ENCODE measurements at places on chromosomes 11 and 22.

DNA sequence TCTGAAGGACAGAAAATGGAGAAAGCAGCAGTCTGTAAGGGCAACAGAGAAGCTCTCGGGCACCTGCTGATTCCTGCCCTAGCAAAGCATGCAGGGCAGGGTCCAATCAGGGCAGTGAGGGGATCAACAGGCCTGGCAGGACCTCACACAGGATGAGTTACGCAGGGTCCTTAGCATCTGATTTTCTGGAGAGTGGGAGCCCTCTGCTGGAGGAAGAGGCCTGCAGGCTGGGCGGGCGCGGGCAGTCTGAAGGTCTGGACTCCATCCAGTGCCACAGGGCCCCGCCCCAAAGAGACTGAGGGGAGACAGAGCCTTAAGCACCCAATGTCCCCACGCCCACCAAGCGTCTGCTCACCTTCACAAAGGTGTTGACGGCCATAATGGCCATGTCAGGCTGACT lies 28.9 kb downstream of the AP1B1 start:
- peak; percentile 30 for DNase-seq

GRCh38 chr11:72283947-72284346 lies 40.0 kb upstream of the PHOX2A start:
- no peak for DNase-seq

- DNase-seq = no peak
Observed at GRCh38 chr11:131373095-131373725, 2.8 kb downstream of the NTM start.

DNA sequence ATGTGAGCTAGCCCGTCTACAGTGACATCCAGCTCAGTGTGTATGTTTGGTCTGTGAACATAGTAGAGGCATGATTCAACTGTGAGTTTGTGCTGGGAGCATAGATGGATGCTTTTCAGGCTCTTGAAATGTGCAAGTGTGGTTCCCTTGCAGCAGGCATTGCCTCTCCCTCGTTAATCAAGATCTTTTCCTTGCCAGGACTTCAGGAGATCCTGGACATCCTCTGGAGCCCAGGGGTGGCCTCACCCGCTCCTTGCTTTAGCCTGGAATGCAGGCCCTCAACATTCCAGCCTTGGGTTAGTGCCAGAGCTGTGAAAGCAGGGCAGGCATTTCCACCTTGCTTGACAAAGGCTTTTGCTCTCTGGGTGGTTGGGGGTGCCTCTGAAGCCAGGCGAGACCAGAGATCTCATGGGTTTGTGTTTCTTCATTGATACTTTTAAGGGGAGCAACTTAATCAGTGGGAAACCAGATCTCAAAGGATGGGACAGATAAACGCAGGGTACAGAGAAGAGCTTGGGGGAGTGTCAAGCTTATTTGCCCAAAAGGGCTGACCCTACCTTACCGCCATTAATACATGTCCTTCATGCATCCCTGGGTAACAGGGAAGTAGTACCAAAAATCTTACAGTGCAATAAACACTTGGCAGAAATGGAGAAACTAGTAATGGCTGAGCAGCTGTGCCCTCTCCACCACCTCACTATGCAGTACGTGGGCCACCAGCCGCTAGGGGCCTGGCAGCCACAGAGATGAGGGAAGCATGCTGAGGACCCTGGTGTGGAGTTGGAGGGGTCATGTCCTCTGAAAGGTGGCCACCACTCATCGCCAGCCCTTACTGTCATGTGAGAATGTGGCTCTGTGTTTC lies 72.1 kb downstream of the PTPRJ start:
- DNase-seq = peak; percentile 92

- no peak for DNase-seq
Observed at GRCh38 chr11:76597533-76598425, 72.8 kb downstream of the LRRC32 start.

GRCh38 chr22:27238935-27239510 lies 562.5 kb downstream of the MN1 start:
- DNase-seq = peak; percentile 99

DNA sequence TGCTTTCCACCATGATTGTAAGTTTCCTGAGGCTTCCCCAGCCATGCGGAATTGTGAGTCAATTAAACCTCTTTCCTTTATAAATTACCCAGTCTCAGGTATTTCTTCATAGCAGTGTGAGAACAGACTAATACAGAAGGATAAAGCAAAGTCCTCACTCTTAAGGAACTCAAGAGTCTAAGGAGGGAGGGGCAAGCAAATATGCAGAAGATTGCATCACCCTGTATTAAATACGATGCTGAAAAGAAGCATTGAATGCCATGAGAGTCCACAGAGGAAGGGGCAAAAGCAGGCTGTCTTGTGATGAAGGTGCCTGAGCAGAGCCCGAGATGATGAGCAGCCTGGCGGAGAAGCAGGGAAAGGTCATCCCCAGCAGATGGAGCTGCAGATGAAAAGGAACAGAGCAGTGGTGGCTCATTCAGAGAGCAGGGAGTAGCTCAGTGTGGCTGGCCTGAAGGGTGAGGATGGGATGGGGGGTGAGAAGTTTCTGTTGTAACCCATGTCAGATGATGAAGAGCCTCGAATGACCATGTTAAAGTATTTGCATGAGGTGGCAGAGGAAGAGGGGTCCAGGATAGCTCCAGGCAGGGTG lies 6.3 kb upstream of the IZUMO1R start:
- DNase-seq = no peak

DNA sequence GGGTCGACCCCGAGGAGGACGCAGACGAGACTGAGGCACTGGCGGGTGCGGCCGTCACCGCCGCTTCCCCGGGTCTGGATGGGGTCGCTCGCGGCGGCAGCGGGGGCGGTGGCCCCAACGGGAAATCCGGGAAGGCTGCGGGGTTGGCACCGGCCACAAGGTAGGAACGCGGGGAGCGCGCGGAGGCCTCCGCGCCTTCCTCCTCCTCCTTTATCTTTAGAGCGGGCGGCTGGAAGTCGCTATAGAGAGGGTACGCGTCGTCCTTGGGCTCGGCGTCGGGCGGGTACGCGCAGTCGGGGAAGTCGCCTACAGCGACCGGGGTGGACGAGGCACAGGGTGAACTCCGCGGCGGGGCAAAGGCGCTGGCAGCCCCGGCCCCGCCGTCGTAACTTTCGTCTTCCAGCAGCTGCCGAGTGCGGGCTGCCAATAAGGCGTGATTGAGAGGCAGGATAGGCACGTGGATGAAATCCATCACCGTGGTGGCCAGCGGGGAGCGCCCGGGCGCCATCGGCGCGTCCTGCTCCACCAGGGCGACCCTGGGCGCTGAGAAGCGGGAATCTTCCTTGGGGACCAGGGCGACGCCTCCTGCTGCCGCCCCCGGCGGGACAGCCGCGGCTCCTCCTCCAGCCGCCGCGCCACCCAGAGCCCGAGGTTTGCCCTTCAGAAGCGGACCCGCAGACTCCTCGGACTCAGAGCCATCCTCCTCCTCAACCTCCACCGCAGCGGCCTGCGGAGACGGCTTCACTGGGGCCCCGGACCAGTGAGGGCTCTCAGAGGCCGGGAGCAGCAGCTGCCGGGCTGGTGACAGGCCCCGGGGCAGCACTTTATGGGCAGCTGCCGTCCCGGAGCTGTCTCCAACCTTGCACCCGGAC lies 1.7 kb downstream of the PGR start:
- no peak for DNase-seq

DNA sequence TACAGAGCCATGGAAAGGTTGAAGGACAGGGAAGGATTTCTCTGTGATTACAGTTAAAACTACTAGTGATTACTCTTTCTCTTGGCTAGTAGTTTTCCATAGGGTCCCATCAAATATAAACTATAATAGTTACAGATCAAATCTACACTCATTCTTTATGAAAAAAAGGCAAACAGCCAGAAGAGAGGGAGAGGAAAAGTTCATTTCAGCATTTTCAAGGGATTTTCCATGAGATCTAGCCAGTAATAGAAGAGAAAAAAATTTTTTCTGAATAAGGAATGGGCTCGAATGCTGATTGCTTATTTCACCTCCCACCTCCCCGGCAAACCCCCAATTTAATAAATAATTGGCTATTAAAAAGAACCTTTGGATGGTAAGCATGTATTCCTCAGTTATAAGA lies 74.8 kb upstream of the BLID start:
- no peak for DNase-seq

DNA sequence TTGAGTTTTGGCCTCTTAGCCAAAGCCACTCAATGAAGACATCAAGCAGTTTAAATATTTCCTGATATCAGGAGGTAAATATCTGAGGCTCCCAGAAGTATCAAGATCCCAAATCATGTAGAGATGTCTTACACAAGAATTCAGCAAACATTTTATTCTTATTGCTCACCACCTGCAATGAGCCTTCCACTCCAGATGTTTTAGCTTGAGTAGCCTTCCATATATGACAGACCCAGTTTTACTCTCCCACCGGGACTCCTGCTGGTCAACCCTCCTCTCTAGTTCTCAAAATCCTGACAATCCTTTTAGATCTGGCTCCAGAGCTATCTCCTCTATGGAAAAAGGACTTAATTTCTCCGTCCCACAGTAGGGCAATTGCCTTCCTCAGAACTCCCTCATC lies 404.4 kb downstream of the KCNA4 start:
- DNase-seq = no peak

- DNase-seq = peak; percentile 84
Observed at GRCh38 chr22:37329238-37330140, 47.2 kb downstream of the CYTH4 start.

DNA sequence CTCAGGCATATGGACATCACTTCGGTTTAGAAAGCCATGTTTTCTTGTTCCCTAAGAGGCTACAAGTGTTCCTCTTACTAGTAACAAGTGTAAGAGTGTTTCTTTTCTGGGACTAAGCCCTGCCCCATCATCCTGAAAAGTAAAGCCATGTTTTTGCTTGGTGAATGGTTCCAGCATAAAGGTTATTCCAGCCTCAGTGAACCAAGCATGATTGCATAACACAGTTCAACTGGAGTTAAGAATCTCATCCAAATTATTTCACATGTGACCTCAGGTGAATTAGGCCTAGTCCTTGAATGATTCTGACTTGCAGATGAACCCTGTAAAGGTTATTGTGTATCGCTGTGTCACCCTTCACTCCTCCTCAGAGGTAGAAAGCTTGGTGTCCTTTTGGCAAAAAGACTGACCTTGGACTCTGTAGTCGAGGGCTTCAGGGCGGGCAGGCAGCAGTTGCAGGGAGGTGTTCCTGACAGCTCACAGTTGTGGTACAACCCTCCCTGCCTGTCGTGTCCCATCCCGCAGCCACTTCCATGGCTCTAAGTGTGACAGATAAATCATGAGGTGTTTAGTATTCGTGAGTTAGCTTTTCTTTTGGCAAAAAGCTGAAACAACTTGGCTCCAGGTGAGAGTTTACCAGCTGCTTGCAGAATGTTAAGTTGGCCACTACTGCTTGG lies 321.8 kb downstream of the CADM1 start:
- no peak for DNase-seq

DNA sequence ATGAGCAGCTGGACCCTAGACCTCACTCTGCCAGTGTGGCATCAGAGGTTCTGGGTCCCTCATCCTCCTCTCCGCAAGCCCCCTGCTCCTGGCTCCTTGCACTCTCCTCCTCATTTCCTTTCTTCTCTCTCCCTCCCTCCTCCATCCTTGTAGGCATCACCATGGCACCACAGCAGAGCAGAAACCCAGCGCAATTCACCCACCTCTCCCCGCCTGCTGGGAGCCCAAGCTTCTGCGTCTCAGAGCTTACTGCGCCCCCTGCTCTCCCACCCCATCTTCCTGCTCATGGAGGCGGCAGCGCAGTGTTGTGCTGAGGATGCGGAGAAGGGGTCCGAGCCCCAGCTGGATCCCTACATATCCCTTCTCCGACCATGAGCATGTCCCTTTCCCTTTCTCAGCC lies 1.7 kb downstream of the CHRM1 start:
- no peak for DNase-seq

DNA sequence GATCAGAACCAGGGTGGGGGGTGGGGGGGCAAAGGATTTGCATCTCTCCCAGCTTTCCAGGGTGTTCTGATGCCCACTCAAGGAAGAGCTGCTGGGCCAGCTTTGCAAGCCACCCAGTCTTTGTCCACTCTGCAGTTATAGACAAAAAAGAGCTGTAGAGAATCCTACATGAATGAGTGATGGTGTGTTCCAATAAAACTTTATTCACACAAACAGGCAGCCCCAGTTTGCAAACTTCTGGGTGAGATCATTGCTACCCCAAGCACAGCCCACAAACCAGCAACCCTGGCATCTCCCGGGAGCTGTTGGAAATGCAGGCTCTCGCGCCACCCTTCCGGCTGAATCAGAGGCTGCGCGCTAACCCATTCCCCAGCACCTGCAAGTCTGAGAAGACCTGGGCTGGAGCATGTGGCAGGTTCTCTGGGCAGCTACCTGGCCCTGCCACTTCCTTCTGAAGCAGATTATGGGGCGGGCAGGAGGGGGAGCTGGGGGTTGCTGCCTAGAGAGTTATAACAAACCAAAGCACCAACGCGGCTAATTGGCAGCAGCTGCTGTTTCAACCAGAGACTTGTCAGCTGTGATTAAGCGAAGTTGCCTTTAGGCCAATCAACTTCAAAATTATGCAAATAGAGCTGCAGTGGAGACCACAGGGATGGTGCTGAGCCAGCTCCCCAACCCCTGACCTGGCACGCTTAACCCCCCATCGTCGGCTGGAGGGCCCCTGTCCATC lies 3.8 kb upstream of the SHISAL1 start:
- DNase-seq = no peak

GRCh38 chr11:96307776-96308140 lies 35.2 kb downstream of the MAML2 start:
- DNase-seq = peak; percentile 80

DNA sequence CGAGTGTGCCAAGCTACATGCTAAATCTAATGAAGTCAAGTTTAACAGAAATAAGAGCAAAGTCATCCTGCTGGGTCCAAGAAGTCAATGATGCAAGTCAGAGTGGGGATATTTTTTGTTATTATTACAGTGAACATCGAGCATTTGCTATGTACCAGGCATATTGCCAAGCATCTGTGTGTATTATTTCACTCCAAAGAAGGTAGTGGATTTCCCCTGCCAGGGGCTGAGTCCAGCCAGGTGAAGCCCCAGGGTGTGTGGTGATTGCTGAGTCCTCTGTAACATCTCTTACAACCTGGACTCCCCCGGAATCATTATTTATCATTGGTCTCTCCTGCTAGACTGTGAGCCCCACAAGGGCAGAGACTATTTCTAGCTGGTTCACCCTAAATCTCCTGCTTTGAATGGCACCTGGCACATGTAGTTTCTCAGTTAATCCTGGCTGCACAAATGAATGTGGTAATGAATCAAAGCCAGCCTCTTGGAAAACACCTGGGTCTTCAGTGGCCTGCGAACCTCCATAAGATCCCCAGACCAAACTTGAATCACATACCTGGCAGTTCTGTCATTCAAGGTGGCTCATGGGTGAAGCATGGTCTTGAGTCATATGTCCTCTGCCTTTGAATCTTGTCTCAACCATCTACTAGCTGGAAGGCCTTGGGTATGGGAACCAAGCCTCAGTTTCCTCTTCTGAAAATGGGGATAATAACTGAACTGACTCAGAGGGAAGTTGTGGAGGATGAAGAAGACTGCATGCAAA lies 549.2 kb downstream of the MIAT start:
- DNase-seq = peak; percentile 61

All from kidney tubule cell (primary cell).